ENCODE measurements at places on chromosomes 5 and 9.

GRCh38 chr9:1050125-1050895 lies at the start of gene DMRT2:
DMRT2 (plus strand) TSS chr9:1050357; CDS start chr9:1051614, 1,257 bp downstream.
- DNase-seq, result peak; percentile 83

DNA sequence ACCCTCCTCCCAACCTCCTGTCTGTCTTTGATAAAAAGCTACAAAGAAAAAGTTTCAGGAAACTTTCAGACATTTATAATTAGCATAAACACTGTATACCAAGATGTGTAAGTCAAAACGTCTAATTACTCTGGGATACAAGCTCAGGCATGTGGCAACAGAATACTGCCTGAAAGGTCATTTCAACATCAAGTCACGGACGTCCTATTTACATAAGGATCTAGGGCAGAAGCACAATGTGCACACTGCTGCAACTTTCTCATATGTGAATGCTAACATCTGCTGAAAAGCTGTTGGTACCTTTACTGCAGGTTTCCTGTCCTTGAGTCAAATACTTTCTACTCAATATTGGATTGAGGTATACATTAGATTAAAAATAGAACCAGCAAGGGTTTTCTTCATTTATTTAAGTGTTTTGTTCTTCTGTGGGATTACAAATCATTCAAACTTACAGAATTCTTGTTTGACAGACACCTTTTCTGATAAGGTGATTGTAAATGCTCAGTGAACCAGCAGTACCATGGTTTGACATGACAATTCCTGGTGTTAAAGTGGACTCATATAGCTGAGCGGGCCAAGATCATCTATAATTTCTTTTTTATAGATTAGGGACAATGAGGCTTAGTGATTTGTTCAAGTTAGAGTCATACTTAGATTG lies 36.8 kb downstream of the ELL2 start:
- DNase-seq, result peak; percentile 47

DNA sequence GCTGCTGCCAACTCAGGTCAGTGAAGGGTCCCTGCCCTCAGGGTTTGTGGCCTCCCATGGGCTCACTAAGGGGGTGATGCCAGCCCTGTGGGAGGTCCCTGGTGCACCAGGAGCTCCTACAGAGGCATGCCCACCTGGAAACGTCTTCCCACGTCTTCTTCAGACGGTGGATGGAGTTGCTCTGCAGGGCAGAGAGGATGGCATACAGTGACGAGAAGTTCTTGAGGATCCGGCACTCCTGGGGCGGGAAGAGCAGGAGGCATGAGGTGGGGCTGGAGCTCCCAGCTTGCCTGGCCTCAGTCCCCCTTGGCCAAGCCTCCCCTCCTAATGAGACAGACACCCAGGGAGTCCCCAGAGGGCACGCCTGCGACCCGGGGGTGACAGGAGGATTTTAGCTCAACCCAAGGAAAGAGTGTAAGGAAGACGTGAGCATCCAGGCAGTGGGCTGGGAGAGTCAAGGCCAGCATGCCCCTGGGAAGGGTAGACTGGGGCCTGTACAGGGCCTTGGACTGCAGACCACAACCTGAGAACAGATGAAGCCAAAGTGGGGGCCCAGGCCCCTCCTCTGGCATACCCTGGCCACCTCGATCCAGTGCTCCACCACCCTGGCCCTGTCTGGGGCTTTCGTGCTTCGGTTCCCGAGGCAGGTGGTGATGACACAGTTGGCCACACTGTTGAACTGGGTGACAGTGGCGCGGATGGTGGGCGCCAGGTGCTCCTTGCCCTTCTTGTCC lies 14.4 kb downstream of the RALGDS start:
- no peak for DNase-seq

GRCh38 chr5:132027027-132027426 lies 15.6 kb upstream of the ACSL6 start:
- no peak for DNase-seq

GRCh38 chr5:87560528-87560927 lies 147.8 kb upstream of the CCNH start:
- DNase-seq, result no peak

DNA sequence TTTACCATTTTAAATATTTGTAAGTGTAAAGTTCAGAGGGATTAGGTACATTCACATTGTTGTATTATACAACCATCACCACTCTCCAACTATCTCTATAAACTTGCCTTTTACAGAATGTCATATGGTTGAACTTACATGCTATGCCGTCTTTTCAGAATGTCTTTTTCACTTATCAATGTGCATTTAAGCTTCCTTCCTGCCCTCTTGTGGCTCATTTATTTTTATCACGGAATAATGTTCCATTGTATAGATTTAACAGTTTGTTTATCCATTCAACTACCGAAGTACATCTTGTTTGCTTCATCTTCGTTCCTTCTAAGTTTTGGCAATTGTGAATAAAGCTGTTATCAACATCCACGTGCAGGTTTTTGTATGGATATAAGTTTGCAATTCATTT lies 133.3 kb upstream of the C6 start:
- no peak for DNase-seq

- DNase-seq, result no peak
Observed at GRCh38 chr9:16867576-16868311, 2.7 kb downstream of the BNC2 start.

GRCh38 chr9:4799775-4800174 lies 7.0 kb downstream of the RCL1 start:
- DNase-seq, result no peak

DNA sequence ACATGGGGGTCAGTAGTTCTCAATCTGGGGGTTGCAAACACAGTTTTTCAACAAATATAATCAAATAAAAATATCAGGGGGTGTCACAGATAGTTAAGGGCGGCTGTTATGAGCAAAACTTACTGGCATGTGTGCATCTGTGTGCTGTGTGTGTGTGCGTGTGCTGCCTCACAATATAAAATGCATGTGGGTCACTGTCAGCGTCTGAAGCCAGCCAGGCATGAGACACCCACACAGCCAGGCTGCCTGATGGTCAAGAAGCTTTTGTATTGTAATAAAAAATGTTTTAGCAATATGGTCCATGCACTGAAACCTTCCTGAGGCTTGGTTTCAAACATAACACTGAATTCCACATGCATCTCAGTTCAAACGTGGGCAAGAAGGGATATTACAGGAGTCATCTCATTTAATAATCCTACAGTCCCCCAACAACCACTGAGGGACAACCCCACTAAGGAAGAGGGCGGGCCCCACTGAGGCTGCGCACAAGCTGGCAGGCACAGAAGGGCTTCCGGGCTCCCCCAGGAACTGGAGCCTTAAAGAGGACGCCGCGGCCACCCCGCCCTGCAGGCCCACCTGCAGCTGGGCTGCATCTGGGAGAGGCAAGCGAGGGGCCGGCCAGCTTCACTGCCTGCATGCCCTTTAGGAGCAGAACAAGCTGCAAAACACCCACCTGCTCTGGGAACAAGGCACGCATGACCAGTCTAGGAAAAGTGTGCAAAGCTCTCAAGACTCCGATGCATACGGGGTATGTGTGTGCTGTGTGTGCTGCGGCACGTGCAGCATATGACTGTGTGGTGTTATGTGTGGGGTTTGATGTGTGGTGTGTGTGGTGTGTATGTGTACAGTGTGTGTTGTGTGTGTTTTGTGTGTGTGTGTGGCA lies 14.1 kb downstream of the SEMA4D start:
- DNase-seq, result no peak

DNA sequence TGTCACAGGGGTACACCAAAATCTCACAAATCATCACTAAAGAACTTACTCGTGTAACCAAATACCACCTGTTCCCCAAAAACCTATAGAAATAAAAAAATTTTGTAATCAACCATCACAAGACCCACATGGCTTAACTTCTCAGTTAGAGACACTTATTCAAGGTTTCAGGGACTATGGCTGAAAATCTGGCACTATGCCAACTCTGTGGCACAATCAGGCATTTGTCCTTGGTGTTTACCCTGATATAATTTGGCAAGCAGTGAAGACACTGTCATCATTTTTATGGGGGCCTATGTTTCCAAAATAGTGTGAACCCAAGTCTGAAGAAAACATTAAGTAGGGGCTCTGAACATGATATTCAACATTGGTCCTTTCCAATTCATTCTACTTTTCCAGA lies 59.0 kb downstream of the ZNF622 start:
- peak; percentile 31 for DNase-seq

- no peak for DNase-seq
Observed at GRCh38 chr5:586751-587285, 25.3 kb upstream of the CEP72 start.

- DNase-seq, result peak; percentile 13
Observed at GRCh38 chr9:15246708-15247107, 60.3 kb downstream of the TTC39B start.

GRCh38 chr5:72692231-72692637 lies 124.2 kb upstream of the TNPO1 start:
- DNase-seq, result no peak

- DNase-seq, result no peak
Observed at GRCh38 chr9:113876993-113877368, 872 bp downstream of the ZNF618 start.

- no peak for DNase-seq
Observed at GRCh38 chr5:178644826-178645545, 18.1 kb upstream of the CLK4 start.

DNA sequence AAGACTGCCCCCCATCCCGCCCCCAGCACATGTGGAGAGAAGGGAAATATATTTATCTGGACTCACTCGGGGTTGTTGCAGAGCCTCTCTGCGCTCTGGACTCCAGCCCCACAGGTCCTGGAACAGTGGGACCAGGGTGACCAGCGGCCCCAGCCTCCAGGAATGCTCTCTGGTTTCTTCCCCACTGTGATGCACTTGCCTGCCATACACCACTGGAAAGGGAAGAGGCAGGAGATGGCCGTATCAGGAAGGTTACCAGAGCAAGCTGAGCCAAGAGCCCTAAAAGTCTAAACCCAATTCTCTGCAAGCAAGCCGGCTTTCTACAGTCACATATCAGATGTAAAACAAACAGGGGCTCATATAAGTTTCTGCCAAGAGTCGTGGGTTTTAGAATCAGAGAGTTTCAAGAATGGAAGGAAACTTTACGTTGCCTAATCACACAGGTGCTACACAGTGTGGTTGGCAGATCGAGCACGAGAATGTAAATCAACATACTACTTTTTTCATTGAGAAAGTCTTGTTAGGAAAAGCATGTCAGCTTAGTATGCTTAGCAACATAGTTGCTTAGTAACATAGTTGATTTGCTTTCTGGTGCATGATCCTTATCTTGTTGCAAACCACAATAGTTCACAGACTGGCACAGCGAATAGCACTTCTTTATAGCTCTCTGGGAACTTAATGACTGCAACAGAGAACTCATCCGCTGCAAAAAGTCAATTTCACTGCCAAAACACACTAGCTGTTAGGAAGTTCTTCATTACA lies 201.2 kb downstream of the TARS1 start:
- DNase-seq, result no peak

- DNase-seq, result no peak
Observed at GRCh38 chr5:53010814-53011213, 21.7 kb downstream of the ITGA2 start.

GRCh38 chr5:133284306-133284705 lies 232.5 kb downstream of the HSPA4 start:
- no peak for DNase-seq

DNA sequence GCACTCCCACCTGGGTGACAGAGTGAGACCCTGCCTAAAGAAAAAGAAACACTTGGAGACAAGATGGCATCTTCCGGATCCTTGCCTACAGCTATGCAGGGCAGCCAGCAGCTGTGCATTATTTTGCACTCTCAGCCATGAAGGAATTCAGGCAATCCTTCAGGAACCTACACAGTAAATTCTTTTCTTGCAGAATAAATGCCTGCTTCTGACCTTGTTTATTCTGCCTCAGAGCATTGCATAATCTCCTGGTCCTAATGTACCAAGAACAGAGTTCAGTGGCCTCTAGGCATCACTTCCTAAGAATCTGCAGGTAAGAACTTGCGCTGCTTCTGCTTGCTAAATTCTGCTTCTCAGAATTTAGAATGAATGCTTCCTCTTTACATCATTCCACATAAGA lies 16.8 kb downstream of the GLDC start:
- no peak for DNase-seq

GRCh38 chr9:132190966-132191365 lies 29.1 kb downstream of the NTNG2 start:
- peak; percentile 40 for DNase-seq

DNA sequence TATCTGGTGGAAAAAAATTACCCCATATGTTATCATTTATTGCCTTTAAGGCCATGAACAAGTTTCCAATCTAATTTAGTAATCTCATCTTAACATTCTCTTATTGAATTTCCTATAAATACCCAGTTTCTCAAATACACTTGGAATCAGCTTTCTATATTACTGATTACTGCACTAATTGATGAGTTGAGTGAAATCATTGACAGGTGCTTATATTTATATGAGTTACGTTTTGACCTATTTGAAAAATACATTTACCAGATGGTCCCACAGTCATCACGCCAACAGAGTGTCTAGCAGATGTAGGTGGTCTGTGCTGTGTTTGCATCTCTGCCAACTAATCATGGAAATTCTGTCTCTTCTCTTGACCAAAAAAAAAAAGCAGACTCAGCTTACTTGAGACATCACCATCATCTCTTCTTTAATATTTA lies 307.3 kb upstream of the NREP start:
- no peak for DNase-seq

- DNase-seq, result no peak
Observed at GRCh38 chr5:91418158-91418557, 35.0 kb upstream of the ARRDC3 start.

DNA sequence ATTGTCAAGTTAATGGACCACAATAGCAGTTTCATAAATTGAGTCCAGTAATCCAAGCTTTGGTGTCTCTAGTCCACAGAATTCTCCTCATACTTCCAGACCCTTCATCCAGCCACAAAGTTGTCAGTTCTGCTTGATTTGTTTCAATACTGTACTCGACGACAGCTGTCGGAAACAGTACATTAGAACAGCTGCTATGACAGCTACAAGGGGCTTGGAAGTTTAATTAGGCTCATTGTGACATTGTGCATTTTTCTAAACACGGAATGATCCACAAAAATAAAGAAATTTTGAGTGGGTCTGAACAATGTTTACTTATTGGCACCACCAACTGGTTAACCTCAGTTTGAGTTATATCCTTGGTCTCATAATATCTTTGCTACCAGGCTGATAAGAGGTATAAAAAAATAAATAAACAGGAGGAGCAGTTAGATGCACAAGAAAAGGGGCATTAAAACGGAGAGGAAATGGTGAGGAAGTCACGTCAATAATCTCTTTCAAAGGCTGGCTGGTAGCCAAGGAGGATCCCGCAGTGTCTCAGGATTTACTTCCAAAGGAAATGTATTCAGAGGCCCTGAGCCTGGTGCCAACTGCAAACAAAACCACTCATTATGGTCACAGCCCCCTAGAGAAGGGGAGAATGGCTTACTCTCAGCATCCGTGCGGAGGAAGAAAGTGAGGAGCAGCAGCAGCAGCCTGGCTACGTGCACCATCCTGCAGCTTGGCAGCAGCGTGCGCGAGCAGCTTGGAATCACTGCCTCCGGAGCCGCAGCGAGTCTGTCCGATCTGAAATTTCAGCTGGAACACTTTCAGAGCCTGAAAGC lies 933.8 kb upstream of the DMAC1 start:
- DNase-seq, result peak; percentile 40

- no peak for DNase-seq
Observed at GRCh38 chr9:129011761-129012181, 16.4 kb downstream of the SH3GLB2 start.

DNA sequence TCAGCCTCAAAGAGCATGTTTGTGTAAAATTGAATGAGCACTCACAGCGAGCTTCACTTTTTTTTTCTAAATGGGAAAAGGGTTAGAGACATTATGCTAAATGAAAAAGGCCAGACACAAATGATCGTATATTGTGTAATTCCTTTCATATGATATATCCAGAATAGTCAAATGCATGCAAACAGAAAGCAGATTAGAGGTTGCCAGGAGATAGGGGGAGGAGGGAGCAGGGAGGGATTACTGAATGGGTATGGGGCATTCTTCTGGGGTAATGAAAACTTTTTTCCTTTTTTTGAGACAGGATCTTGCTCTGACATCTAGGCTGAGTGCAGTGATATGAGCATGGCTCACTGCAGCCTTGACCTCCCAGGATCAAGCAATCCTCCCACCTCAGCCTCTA lies 47.1 kb downstream of the DMAC1 start:
- no peak for DNase-seq
